ENCODE measurements at places on chromosomes 13 and 19.

DNA sequence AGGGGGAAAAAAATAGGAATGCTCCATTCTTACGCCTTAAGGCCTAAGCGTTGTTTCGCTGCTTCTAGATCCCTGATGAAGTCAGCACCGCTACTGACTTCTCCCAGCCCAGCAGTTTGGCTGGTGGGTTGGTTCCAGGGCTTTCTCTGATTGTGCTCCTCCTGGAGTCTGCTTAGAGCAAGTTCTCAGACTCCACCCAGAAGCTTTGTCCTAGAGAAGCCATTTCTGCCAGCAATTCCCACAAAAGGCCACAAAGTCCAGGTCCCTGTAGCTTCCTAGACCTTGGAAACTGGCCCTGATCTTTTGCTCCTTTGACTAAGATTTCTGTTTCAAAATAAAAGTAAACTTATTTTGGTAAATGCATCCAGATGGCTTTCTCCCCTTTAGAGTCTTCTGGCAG, 65.4 kb downstream of the KCTD12 start:
- DNase-seq, result no peak

GRCh38 chr13:25802579-25802978, 249.2 kb downstream of the SHISA2 start:
- no peak for DNase-seq

- no peak for DNase-seq
Observed at GRCh38 chr19:33603377-33603776, 18.4 kb upstream of the CHST8 start.

- DNase-seq, result peak; percentile 54
Observed at GRCh38 chr13:100394005-100394695, 194.4 kb downstream of the GGACT start.

DNA sequence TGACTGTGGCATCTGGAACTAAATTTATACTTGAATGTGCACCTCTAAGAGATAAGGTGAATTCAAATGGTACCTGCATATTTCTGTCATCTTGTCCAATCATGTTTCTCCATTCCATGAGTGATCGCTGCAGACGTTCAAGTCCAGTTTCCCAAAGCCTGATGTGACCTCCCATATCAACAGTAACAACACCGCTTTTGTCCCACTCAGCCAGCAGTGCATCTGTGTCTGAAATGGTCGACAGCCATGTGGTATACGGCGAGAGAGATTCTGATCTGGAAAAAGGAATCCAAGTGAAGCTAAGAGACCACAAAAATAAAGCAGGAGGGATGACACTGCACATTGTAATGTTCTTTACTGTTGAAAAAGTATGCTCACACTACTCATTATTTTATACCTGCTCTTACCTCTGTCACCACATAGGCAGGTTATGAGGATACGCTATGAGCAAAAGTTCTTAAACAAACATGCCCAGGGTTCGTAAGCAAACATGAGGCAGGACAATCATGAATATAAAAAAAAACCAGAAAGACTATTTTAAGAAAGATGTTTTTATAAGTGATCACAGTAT, 213.6 kb downstream of the RGCC start:
- no peak for DNase-seq

DNA sequence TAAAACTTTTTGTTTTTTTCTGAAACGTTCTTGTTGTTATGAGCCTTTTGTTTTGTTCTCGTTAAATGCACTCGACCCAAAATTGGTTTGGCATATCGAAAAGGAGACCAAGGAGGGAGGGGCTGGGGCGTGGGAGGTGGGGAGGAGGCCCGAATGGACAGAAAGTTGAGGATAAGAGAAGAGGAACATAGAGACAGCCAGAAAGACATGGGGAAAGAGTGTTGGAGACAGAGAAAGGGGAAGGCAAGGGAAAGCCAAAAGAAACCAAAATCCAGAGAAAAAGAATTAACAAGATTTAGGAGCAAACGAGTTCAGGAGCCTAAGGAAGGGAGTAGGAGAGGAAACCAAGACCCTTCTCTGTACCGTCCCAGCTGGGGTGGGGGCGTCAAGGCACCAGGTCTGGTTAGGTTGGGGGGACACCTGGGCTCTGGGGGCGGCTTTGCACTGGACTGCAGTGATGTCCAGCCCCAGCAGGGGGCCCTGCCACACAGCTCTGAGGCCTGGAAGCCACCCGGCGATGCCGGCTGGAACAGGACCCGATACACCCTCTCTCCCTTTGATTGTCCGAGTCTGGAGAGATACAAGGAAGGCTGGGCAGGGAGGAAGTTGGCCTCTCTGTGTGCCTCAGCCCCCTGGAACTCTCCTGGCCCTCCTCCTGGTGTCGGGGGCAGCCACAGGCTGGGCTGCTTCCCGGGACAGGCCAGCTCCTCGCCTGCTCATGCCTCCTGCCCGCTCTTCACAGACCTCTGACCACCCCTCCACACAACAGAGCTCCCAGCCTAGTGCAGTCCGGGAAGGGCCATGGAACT, 11.6 kb upstream of the ASF1B start:
- DNase-seq, result peak; percentile 79

DNA sequence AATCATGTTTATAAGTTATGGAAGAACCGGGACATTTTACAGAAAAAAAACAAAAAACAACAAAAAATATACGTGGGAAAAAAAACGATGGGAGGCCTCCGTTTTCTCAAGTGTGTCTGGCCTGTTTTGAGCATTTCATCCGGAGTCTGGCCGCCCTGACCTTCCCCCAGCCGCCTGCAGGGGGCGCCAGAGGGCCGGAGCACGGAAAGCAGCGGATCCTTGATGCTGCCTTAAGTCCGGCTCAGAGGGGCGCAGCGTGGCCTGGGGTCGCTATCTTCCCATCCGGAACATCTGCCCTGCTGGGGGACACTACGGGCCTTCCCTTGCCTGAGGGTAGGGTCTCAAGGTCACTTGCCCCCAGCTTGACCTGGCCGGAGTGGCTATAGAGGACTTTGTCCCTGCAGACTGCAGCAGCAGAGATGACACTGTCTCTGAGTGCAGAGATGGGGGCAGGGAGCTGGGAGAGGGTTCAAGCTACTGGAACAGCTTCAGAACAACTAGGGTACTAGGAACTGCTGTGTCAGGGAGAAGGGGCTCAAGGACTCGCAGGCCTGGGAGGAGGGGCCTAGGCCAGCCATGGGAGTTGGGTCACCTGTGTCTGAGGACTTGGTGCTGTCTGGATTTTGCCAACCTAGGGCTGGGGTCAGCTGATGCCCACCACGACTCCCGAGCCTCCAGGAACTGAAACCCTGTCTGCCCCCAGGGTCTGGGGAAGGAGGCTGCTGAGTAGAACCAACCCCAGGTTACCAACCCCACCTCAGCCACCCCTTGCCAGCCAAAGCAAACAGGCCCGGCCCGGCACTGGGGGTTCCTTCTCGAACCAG, 1.8 kb upstream of the APOE start:
- DNase-seq, result peak; percentile 86

GRCh38 chr19:7927605-7928333, 1.8 kb upstream of the CTXN1 start:
- DNase-seq, result no peak

DNA sequence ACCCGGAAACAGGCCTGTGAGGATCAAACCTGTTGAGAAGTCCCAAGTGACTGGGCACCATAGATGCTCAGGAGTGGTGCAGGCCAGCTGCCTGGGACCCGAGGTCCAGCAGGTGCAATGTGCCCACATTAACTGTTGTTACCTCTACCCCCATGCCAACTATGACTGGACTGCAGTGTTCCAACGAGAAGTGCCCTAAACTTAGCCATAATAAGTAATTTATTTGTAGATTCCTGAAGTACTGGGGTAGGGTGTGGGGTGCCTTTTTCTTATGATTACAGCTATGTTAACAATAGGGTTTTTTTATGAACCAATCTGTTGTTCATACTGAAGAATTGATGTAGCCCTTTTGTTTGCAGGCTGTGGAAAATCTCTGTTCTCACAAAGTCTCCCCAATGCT, 9.2 kb downstream of the CUL4A start:
- no peak for DNase-seq

DNA sequence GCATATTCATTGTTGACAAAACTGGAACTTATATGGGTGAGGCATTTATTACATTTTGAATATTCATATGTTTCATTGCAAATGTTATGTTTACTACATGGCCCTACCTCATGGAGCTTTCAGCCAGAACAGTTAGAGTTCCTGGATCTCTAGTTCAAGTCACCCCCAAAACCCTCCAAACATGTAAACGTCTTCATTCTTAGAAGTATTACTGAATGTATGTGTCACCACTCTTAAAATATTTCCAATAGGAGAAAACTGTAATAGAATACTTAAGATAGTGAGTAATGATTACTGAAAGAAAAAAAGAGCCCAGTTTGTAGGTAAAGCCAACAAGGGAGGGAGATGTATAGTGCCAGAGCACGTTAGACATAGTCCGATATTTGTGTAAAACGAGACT, 23.5 kb downstream of the URI1 start:
- no peak for DNase-seq

GRCh38 chr13:59250336-59251189, 913.2 kb downstream of the DIAPH3 start:
- no peak for DNase-seq

- peak; percentile 77 for DNase-seq
Observed at GRCh38 chr13:31073859-31074718, 87.6 kb downstream of the HSPH1 start.

DNA sequence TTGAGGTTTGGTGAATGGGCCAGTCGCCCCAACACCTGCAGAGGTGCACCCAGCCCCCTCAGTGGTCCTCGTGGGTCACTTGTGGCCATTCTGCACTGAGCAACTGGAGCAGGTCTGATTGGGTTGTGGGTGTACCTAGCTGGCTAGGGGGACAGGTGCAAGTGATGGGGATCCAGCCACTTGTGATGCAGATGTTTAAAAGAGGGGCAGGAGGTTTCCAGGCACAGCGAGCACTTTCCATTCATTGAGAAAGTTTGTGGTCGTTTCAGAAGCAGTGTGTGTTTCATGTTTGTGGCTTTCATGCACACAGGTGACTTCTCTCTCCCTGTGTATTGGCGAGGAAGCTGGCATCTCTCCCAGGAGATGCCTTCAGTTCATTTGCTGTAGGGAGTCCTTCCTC, 34.7 kb downstream of the TSSK6 start:
- DNase-seq, result no peak

Measured in GM20000 (cell line).